ENCODE measurements at places on chromosomes 11 and 22.

DNA sequence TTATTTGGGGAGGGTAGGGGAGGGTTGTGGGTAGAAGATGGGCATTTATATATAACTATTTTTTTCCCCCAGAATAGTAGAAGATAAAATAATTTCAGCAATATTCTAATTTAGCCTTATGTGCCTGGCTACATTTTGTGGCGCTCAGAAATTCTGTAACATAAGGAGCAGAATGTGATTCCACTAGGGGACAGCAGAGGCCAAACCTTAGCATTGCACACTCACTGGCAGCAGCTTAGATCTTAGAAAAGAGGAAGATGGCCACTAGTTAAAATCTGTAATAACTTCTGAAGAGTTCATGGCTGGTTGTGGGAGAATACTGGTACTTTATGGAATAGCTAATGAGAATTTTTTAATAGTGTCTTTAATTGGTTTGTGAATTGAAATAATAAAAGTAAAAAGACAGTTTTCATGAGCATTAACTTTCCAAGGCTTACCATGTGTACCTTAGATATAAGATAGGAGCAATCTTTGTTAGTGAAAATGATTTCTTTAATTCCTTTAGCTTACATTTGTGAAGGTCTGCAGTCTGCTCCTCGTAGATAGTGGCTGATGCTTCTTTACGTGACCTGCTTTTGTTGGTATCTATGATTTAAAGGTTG lies 33.1 kb downstream of the DDX10 start:
- DNase-seq = no peak

DNA sequence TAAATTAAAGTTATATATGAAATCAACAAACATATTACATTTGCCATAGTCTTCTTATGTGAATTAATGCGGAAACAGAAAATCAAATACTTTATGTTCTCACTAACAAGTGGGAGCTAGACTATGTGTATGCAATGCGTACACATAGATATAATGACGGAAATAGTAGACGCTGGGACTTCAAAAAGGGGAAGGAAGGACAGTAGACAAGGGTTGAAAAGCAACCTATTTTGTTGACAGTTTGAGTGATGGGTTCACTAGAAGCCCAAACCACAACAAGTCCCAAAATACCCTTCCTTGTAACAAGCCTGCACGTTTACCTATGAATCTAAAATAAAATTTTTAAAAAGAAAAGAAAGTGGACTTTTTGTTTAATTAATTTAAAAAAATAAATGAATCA lies 430.8 kb upstream of the CNTN5 start:
- DNase-seq = no peak

DNA sequence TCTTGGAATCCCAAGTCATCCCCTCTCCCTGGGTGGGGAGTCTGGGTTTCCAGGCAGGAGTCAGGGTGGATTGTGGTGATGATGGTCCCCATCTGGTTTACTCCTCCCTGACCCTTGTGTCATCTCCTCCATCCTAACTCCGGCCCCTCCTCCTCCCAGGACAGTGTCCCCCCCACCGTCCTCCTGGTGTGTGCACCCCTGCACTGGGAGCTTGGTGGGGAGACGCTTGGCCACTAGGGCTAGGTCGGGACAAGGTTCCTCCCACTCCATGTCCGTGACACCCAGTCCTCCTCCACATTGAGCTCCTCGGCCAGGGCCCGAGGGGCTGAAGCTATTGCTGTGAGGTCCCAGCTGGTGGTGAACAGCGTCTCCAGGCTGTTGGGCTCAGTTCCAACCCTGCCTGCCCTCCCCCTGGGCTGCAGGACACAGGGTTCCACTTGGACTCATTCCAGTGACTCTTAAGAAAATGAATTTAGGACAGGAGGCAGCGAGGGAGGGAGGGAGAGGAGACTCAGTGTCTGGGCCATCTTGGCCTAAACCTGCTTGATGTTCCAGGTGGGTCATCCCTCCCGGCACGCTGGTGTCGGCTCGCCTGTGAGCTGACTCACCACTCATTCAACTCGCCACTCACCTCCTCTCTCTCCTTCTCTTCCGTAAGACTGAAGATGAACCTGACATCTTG lies 433.2 kb downstream of the TBC1D22A start:
- DNase-seq = no peak

- DNase-seq = no peak
These were observed 148.2 kb downstream of the MAML2 start for GRCh38 chr11:96194581-96195374.

GRCh38 chr22:50606165-50606945 lies 5.8 kb downstream of the MAPK8IP2 start:
- no peak for DNase-seq
